ENCODE measurements at places on chromosomes 2 and 18.
A peak's percentile ranks its signal among the peaks of the same experiment; 100 is the strongest.

DNA sequence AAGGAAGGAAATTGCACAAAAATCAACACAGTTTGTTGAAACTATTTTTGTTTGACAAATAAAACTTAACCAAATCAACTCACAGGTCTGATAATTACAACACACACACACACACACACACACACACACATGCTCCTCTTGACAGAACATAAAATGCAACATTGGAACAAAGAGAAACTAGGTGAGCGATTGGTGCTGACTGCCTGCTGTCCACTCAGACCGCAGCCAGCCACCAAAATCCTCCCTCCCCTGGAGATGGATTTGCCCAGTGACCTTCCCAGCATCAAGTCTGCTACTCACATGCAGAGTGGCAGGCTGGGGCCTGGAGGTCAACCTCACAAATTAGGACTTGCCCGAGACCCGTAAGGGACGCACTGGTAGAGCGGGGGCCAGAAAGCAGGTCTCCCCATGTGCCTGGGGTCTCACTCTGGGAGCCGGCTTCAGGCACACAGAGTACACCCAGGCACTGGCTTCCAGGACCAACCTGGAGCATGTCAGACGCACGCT, 61.4 kb downstream of the DIPK1C start:
- DNase-seq = no peak

DNA sequence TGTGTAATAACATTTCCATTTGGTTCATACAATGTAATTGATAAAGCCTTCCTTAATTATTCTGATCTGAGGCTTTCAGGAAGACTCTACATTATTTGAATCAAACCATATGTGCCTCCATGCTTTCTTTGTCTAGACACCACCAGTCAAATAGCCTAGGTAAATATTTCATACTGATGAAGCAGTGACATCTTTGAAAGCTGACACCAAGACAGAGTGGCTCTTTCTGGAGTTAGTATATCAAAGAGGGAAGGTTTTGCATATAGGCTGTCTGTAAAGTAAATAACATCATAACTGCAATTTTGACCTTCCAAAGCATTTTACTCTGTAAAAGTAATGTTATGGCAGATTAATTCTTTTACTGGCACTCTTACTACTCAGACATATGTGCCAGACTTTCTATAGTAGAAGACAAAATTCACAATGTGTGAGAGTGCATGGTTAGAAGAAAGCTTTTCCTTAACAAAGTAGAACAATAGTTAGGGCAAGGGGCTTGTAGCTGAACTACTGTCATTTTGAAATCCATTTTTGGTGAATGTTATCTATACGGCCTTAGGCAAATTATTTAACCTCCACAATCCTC, 177.3 kb downstream of the ERBB4 start:
- no peak for DNase-seq

DNA sequence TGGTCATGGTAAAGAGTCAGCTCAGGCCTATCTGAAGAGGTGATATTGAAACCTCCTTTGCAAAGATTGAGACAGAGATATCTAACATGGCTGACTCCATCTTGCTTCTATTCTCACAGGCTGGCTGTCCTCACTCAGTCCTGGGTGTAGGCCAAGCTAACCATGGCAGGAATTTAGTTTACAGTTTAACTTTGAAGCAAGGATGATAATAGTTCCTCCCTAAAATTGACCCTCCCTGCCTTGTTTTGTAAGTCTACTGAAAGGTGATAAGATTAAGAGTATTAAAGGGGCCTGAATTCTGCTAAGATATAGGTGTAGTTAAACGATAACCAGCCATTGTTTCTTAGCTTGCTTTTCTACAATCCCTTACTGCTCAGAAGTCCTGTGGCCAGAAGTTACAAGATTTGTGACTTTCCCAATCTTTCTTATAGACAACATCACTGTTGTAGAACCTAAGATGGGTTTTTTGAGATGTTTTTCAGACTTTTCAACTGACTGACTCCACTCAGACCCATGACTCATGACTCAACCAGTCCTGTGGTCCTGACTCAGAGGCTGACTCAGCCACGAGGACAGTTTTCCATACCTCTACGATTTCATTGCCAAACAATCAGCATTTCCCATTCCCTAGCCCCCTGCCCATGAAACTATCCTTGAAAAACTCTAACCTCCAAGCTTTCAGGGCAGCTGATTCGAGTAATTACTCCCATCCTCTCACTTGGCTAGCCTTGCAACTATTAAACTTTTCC, 195.7 kb upstream of the SESTD1 start:
- peak; percentile 68 for DNase-seq

- no peak for DNase-seq
Observed at GRCh38 chr2:232353096-232353495, 25.5 kb upstream of the ALPP start.

DNA sequence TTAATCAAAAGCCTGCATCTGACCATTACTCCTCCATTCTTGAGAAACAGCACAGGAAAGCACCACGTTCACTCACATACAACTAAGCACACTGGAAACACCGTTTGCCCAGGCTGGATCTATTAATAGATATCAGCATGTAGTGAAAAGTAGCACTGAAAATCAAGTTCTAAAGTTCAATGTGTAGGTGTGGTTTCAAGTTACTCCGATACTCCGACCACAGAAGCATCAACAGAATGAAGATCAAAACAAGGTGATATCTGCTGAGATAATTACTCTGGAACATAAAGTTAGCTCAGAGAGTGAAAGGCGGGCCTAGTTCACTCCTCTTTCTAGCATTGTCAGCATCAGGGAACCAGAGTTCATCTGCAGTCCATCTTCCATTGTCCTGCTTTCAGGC, 1367.4 kb upstream of the ACVR2A start:
- DNase-seq = no peak

DNA sequence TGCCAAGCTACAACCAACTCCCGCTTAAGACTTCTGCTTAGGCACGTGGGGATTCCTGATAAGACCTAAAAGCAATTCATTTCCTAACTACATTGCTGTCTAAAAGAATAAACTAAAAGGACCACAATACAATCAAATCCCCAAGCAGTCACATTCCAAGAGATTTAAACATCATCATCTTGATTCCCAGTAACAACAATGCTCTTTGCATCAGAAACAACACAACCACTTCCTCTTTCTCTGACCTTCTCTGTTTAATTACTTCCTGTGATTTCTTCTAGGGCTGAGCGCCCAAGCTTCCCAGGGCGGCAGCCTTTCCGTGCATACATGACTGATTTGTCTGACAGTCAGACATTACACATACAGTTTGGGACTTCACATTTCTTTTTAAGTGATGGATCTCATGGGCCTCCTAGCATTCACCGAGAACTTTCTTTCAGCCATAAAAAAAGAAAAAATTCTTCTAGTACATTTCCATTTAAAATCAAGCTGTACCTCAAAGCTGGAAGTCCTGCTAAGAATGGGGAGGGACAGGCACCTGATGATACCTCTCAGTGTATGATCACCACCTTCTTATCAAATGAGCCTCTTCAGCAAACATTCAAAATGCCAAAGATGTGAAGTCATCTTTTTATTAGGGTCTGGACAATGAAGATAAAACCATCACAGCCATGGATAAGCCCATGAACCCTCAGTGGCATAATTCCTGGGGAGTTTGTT, 11.5 kb downstream of the SPRED2 start:
- peak; percentile 77 for DNase-seq

DNA sequence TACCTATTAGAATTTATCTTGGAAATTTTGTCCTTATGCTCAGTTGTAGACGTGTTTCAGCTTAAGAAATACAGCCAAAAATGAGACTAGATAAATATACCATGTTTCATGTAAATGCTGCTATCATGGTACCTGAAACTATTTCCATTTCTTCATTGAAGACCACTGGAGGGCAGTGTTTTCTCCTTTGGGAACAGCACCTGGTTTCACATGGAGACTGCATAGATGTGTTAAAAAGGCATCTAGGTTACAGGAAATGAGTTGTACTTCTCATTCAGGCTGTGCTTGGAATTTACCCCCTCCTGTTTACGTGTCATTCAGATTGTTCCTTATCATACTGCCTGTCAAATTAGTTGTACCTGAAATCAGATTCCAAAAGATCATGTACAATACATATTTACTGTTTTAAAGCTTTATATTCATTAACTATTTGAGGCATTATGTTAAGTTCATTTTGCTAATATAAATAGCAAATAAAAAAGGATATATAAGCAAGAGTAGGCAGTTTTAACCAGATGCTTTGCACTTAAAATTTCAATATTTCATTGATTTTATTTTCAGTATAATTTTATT, 57.3 kb upstream of the PSMD14 start:
- no peak for DNase-seq

DNA sequence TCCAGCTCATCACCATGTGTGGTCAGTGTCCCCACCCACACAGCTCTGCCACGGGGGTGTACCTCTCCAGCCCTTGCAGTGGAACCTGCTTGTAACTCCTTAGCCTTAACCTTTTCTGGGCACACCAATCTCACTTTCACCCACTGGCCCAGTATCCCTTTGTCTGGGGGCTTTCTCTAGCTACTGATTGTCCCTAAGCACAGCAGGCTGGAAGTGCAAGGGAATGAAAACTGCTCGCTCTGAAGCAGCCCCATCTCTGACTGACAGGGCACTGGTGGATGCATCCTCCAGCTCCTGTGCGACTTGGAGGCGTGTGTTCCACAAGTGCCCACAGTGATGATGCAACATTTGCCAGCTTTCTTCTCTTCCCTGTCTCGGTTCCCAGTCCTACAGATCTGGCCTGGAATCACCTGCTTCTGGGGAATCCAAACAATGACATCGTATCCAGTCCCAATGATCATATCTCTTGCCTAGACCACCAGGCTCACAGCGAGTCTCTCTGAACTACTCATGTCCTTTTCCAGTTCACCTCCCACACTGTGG, 33.6 kb downstream of the SCTR start:
- no peak for DNase-seq

- DNase-seq = no peak
Observed at GRCh38 chr18:37578886-37579513, 13.4 kb upstream of the CELF4 start.

DNA sequence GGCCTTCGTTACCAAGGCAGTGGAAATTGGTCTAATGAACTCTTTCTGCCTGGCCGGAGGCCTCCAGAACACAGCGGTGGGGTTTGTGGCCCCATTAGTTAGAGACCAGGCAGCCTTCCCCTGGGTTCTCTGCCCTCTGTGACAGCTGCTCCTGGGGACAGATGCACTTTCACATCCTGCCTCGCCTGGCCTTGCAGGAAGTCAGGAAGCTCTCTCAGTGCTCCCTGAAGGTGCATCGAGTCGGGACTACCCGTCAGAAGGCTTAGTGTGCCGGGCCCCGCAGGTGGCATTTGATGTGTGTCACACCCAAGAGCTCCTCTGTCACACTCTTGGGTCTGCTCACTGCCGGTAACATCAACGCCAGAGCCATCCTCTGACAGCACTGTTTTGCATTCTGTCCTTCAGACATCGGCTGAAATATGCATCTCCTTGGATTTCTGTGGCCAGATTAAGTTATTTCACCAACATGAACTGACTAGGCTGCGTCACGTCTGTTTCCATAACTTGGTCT, 158.3 kb downstream of the LDLRAD4 start:
- no peak for DNase-seq

DNA sequence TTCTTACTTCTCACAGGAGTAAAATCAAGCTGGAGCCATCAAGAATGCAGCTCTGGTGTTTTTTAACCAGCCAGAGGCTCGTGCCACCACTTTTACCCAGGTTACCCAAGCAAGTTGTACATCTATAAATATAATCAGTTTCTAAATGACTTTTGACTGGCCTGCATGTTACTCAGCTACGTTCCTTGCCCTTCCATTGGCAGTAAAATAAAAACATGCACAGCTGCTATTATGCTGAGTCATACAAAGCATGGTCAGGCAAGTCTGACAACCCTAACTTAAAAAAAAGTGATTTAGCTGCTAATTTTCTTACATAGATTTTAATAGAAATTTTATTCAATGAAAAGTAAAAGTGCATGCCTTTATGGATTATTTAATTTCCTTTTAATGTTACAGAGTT, 111.7 kb upstream of the CSRNP3 start:
- DNase-seq = no peak

DNA sequence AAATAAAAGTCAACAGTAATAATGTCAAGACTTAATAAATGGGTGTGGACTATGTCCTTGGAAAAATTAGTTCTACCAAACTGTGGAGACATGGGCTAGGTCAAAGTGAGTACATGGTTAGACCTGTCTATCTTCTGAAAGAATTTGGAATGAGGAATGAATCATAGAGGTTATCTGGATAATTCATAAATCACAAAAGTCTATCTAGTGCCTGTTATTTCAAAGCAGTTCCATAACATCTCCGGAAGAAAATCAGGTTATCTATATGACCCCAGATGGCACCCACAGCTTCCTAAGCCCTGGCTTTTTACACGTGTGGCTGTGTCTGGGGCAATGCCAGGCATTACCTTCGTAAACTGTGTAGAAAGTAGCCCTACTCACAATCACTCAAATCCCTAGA, 272.0 kb downstream of the ETAA1 start:
- no peak for DNase-seq

DNA sequence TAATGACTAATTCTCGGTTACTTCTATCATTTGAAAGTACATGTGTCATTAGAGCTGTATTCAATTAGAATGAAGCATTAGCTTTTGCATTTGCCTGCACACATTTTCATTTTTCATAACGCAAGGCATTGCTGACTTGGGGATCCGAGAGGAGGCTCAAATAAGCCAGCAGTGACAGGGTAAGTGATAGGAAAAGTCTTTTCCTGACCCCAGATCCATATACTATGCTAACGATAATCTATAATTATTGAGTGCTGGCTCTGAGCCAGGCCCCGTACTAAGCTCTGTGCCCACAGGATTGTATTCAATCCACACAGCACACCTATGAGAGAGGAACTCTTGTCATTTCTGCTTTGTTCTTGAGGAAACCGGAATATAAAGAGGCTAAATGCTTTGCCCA, 168.2 kb downstream of the VWC2L start:
- no peak for DNase-seq

- DNase-seq = no peak
Observed at GRCh38 chr2:55883357-55883756, 40.2 kb downstream of the EFEMP1 start.

GRCh38 chr18:70418546-70419311, 129.9 kb downstream of the SOCS6 start:
- DNase-seq = no peak

- peak; percentile 47 for DNase-seq
Observed at GRCh38 chr2:144429396-144430112, 90.4 kb downstream of the ZEB2 start.

GRCh38 chr2:209946539-209946938, 55.9 kb upstream of the RPE start:
- DNase-seq = no peak

DNA sequence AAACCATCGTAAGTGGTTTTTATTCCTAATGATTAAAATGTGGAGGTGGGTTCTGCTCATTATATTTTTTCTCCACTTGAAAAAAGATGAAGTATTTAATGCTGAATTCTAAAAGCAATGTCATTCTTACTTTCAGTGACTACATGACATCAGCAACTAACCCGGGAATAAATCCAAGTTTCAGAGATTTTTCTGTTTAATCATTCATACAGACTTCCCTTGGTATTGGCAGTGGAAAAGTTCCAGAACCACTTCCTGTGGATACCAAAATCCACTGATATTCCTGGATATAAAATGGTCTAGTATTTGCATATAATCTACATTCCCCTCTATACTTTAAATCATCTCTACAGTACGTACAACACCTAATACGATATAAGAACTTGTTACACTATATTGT, 128.6 kb downstream of the ZNF532 start:
- DNase-seq = no peak

- no peak for DNase-seq
Observed at GRCh38 chr2:14143435-14143834, 489.1 kb upstream of the LRATD1 start.

- no peak for DNase-seq
Observed at GRCh38 chr2:168365094-168365621, 90.9 kb upstream of the CERS6 start.

GRCh38 chr2:215780907-215781685, 232.3 kb downstream of the MREG start:
- DNase-seq = no peak

GRCh38 chr2:42100683-42101205, 52.9 kb downstream of the PKDCC start:
- DNase-seq = no peak
